ENCODE measurements at places on chromosomes 5 and 9. TPM values are rescaled to one million over a fixed set of nuclear protein-coding genes. Genes with fewer than 3 reads are reported as not detected.

Gene ELOVL7
- polyA plus RNA-seq = 2.5 TPM

Gene ASPN
- 0.02 TPM for polyA plus RNA-seq

Gene SMIM27
- 10.0 TPM for polyA plus RNA-seq

Gene PCDHA1
- polyA plus RNA-seq = not detected

Gene OCLN
- 0.78 TPM for polyA plus RNA-seq

DNA sequence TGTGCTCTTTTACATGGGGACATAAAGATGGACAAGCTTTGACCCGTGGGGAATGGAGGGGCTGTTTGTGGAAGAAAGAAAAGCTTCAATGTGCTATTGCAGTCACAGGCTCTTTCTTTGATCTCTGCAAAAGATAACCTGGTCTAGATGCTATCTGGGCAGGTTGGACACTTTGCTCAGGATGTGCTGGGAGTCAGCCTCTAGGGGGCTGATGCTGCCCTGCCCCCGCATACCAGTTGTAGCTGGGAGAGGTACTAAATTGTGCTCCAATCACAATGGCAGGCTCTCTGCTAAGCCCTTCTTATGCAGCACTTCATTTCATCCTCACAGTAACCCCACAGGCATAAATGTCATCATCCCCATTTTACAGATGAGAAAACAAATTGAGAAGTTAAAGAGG, 67.2 kb downstream of the PSD2 start:
- DNase-seq = no peak

GRCh38 chr9:79671558-79671957, 99.8 kb downstream of the TLE4 start:
- no peak for DNase-seq

GRCh38 chr9:98210435-98210834, 18.0 kb upstream of the CORO2A start:
- no peak for DNase-seq

DNA sequence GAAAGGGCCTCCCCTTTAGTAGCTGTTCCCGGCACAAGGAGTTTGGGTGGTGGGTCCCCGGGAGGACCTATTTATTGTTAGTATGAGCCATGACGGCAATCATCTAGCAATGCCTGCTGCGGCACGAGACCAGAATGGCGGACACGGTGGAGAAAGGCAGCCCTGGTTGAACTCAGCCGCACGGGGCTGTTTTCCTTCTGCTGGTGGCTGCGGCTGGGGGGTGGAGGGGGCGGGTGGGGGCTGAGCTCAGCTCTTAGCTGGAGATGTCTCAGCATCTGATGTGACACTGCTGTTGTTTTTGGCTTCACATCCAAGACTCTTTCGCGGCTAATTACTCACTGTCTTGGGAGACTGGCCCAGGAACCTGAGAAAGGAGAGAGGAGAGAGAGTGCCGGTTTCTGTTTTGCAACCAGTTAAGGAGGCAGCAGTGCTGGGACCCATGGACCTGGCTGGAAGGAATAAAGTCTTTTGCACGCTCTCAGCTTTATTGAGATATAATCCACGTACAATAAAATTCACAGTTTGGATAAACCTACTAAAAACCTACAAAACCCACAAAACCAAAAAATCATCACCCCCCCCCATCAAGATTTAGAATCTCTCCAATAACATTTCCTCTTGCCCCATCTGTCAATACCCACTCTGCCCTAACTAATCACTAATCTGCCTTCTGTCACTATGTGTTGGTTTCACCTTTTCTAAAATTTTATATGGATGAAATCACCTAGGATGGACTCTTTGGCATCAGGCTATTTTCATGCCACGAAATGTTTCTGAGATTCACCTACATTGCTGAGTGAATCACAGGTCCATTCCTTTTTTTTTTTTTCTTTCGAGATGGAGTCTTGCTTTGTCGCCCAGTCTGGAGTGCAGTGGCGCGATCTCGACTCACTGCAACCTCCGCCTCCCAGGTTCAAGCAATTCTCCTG, 81.8 kb upstream of the NEURL1B start:
- DNase-seq = peak; percentile 79

- no peak for DNase-seq
These were observed 14.0 kb downstream of the PRUNE2 start for GRCh38 chr9:76891874-76892273.

GRCh38 chr5:139761057-139761450, 34.6 kb upstream of the PSD2 start:
- no peak for DNase-seq

GRCh38 chr9:102587281-102587680, 407.9 kb upstream of the CYLC2 start:
- DNase-seq = no peak

DNA sequence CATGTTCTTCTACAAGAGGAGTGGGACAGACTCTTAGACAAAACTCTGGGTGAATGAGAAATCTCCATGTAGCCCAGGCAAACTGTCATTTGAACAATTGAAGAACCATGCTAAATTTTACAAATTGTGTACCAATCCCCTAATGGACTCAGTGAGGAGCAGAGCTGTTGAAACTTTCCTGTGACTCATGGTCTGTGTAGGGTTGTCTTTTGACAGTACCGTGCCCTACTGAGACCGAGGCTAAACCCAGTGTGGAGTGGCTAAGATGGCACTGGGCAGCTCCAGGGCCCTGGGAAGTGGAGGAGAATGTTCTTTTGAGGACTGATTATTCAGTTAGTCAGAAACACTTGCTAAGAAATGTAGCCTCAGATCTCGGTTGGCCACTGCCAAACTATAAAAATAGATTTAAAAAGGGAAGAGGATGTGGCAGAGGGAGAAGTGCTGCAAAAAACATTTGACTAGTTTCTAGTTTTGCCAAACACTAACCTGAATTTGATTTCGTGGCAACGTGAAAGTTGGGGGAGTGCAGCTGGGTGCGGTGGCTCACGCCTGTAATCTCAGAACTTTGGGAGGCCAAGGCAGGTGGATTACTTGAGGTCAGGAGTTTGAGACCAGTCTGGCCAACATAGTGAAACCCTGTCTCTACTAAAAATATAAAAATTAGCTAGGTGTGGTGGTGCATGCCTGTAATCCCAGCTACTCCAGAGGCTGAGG, 24.7 kb downstream of the POU4F3 start:
- DNase-seq = no peak

GRCh38 chr5:124561451-124561850, 185.0 kb downstream of the ZNF608 start:
- peak; percentile 45 for DNase-seq

DNA sequence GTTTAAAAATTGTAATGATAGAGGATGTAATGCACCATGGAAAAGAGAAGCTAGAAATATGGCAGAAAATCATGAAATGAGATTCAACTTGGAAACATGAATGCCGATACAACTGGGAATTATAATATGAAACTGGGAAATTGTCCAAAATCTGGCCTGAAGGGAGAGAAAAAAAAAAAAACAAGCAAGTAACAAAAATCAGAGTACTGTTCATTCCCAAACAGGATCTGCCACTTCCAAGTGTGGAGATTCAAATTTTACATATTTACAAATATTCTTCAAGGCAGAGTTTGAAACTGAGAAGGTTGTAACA, 56.6 kb upstream of the MOCS2 start:
- no peak for DNase-seq

DNA sequence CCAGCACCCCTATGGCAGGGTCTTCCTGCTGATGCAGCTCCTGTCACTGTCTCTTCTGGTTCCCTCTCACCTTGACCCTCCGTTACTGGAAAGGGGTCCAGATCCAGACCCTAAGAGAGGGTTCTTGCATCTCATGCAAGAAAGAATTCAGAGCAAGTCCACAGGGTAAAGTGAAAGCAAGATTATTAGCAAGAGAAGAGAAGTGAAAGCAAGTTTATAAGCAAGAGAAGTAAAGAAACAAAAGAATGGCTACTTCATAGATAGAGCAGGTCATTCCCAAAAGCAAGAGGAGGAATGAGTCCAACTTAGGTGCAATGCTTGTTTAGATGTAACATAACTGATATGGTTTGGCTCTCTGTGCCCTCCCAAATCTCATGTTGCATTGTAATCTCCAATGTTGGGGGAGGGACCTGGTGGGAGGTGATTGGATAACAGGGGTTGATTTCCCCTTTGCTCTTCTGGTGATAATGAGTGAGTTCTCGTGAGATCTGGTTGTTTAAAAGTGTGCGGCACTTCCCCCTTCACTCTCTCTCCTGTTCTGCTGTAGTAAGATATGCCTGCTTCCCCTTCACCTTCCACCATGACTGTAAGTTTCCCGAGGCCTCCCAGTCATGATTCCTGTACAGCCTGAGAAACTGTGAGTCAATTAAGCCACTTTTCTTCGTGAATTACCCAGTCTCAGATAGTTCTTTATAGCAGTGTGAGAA, 183.3 kb downstream of the MED10 start:
- DNase-seq = no peak

Measured in foreskin keratinocyte (primary cell).